ENCODE measurements at places on chromosomes 6 and 20.

GRCh38 chr20:25297141-25297905 lies 49.4 kb downstream of the PYGB start:
- DNase-seq = no peak

- DNase-seq = no peak
These were observed 41.0 kb downstream of the AKIRIN2 start for GRCh38 chr6:87661016-87661415.

- peak; percentile 38 for DNase-seq
These were observed 2.0 kb upstream of the GTPBP2 start for GRCh38 chr6:43630980-43631619.

GRCh38 chr20:64160118-64160517 lies 4.1 kb upstream of the MYT1 start:
- DNase-seq = no peak

- DNase-seq = no peak
These were observed 89.9 kb upstream of the AKIRIN2 start for GRCh38 chr6:87791982-87792381.

GRCh38 chr6:143647732-143648131 lies 30.0 kb upstream of the PHACTR2 start:
- DNase-seq = no peak

DNA sequence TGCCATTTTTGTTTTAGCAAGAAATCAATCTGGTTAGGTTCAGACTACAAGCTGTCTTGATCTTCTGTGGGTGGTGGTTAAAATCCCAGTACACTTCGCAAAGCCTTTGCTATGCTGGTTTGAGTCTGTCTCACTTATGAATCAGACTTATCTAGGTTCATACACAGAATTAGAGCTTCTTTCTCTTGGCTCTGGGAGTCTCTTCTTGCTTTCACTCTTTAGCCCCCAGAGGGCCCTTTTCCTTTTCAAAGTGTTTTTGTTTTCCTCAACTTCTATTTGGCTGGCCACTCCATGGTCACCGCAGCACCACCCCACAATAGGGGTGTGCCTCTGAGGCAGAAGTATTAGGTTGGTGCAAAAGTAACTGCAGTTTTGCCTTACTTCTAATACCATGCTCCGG lies 21.3 kb downstream of the ECI2 start:
- DNase-seq = no peak

GRCh38 chr20:54221996-54222890 lies 14.4 kb downstream of the PFDN4 start:
- DNase-seq = peak; percentile 16

DNA sequence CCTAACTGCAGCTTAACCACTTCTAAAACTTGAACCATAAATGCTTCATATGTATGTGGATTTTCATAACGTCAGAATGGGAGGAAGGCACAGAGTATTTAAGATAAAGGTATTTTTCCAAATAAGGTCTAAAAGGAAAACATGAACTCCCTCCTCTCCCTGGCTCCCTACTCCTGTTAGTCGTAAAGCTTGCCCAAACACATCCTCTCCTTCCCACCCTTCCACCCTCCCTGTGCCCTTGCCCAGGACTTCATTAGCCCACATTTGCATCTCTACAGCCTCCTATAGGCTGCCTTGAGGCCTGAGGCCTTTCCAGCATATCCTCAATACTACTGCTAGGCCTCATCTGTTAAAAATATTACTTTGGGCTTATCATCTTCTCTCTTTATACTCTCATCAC lies 17.1 kb upstream of the SMIM13 start:
- DNase-seq = no peak

- no peak for DNase-seq
These were observed 38.0 kb upstream of the FAM83D start for GRCh38 chr20:38888059-38888831.

DNA sequence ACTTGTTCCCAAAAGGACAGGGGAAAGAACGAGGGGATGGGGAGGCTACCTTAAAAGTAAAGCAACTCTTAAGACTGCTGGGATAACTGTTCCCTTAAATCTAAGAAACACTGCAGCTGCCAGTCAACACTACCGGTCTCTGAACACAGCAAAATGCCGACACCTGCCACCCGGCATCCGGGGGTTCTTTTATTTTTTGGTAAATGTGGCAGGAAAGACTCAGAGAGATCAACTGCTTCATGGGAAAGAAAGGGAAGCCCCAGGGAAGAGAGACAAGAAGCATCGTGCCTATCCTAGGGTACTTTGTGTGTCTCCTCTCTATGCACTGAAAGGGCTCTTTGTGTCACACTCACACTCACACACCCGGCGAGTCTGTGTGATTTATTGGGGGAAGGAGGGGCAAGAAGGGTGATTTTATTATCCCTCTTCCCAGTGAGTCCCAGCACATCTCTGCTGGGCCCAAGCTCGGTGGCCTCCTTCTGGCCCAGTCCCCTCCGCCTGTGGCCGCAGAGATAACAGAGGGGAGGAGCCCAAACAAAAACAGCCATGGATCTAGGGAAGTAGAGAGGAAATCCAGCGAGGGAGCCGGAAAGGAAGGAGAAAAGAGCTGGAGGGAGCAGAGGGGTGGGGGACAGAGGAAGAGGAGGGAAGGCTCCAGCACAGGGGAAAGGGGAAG lies 1.4 kb downstream of the FYN start:
- peak; percentile 72 for DNase-seq

GRCh38 chr6:88588938-88589337 lies 374.5 kb downstream of the RNGTT start:
- DNase-seq = peak; percentile 10

DNA sequence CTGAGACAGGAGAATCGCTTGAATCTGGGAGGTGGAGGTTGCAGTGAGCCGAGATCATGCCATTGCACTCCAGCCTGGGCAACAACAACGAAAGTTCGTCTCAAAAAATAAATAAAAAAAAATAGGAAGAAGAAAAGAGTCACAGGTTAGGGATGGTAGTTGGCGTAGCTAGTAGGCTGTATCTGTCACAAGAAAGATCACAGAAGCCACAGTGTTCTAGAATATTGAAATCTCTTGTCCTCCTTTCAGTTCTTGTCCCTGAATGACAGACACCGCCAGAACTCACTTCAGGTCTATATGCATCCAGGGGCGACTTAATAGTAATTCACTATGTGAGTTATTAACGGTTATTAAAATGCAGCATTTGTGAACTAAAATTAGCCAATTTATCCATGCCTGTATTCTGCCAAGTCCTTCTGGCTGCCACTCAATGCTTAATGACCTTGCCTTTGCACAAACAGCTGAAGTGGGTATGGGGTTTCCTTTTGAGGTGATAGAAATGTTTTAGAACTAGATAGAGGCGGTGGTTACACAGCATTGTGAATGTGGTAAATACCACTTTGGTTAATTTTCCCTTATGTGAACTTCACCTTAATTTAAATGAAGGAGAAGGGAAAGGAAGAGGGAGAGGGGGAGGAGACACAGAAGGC lies 41.3 kb upstream of the ZMYND8 start:
- DNase-seq = no peak

GRCh38 chr20:58707770-58708169 lies 15.2 kb downstream of the NPEPL1 start:
- DNase-seq = no peak

GRCh38 chr6:168884646-168885086 lies 369.0 kb downstream of the THBS2 start:
- DNase-seq = peak; percentile 3

DNA sequence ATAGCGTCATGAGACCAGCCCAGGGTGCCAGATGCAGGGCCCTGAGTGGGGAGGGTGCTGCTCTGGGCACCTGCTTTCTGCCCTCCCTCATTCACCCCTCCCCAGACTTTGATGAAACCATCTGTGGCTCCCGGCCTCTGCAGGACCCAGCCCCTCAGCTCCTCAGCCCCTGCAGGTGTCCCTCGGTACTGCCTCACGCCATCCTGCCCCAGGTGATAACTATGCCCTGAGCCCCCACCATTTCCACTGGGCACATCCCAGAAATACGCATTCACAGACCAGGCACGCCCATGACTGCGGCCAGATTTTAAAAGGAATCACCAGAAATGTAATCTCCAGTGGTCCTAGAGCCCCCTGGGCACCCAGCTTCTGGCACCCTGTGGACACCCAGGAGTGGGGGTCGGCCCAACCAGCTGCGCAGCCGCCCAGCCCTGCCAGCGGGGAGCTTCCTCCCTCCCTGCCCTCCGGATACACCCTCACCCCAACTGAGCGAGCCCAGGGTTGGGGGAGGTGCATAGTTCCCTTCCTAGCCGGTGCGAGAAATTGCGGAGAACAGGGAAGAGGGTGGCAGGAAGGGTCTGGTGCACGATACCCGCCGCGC lies 615 bp upstream of the NTSR1 start:
- no peak for DNase-seq

- peak; percentile 98 for DNase-seq
These were observed at the start of gene ZMYND8 for GRCh38 chr20:47356526-47357295. TSS of gene ZMYND8 (minus strand) at chr20:47356699. CDS start at chr20:47356670, 29 bp downstream.

DNA sequence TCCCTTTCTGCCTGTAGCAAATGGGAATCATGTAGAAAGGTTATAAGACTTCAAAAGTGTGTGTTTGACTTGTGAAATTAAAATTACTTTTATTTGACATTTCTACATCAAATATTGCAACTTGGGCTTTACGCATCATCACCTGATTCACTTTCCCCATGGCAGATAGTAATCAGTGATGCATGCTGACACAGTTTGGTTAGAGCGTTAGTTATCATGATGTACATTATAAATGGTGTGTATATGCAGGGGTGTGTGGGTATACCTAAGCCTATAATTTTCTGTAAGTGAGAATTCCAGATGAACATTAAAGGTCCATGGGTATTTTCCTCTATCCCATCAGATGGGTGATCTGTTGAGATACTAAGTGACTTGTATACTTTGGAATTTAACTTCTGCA lies 141.5 kb downstream of the KLHL32 start:
- no peak for DNase-seq

GRCh38 chr6:56909115-56909907 lies 45.6 kb upstream of the BEND6 start:
- no peak for DNase-seq

- no peak for DNase-seq
These were observed 237.8 kb downstream of the TBX18 start for GRCh38 chr6:84526631-84527030.

DNA sequence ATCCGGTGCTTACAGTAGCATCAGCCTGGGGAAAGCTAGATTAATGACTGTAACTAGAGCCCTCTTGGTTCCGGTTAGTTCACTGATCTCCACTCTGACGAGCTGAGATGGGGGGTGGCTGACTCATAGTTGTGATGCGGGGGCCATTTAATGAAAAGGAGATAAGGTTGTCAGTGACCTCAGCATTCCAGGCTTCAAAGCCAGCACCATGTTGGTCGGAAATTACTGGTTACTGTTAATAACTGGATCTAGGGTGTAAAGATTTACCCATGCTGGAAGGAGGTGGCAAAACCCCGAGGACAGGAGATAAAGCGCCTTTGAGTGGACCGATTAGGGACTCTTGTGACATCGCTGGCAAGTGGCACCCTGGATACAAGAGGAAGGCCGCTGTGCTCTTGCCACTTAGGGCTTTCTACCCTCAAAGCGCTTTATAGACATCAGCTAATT lies 21.1 kb downstream of the FOXC1 start:
- no peak for DNase-seq

- no peak for DNase-seq
These were observed 141.5 kb upstream of the PDE10A start for GRCh38 chr6:165804331-165805066.

DNA sequence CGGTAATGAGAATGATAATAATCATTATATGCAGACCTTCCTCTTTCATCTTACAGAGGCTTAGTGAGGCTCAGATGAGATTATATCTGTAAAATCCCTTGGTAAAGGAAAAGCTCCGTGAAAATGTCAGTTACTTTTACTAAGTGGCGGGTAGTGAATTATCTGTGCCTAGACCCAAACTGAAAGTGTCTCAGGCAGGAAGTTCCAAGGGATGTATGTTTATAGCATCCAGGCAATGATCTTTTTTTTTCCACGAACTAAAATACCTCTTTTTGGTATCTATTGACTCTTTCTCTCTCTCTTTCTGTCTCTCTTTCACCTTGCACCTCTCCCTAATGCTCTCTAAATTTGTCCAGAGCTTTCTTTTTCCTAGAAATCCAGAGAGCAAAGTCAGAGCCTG lies 5.0 kb downstream of the TCF21 start:
- no peak for DNase-seq

GRCh38 chr6:624979-625378 lies 31.9 kb downstream of the HUS1B start:
- DNase-seq = peak; percentile 11
